ENCODE measurements at places on chromosomes 4 and X.
A peak's percentile ranks its signal among the peaks of the same experiment; 100 is the strongest.

GRCh38 chrX:149570668-149571067, 16.6 kb downstream of the MAGEA9B start:
- DNase-seq: no peak

- no peak for DNase-seq
These were observed 32.9 kb downstream of the UGDH start for GRCh38 chr4:39494354-39494753.

DNA sequence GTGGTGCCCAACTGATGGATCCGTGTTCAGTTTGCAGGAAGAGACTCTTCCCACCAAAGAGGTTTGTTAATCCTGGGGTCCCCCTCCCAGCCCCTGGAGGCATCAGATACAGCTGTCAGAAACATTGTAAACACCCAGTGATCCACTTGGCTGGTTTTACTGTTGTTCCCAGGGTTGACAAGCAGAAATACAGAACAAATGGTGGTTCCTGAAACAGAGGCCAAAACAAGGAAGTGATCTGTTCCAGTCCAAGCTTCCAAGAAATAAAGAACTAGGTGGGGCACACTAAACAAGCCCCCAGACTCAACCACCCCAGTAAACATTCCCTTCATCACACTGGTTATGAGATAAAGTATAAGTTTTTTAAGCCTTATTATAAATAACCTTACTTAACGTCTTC, 1.4 kb downstream of the TMLHE start:
- DNase-seq: no peak

DNA sequence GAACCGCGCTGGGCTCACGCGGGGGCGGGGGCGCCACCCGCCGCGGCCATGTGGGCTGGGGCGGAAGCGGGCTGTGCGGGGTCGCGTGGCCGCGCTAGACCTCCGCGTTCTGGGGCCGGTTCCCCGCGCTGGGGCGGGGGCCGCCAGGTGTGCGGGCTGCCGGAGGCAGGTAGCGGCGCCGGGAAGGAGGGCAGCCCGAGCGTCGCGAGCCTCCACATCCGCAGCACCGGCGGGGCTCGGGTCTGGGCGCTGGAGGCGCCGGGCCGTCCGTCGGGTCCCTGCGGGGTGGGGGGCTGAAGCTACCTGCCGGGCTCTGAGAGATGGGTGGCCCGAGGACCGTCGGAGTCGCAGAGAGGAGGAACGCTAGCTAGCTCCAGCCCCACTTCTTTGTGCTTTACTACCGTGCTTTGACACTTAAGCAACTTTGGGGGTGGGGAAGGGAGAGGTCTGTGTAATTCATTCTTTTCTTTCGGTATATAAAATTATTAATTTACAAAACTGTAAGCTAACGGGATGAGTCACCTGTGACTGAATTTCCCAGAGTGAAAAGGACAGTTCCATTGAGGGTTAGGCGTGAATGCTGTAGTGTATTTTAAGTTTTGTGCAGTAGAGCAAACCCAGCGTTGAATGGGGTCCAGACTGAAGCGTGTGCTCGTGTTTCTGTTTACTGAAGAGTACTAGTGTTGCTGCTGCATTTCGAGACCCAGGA, 689 bp downstream of the METAP1 start:
- DNase-seq: no peak

- no peak for DNase-seq
These were observed 981.2 kb downstream of the FAM133A start for GRCh38 chrX:94655180-94655579.

GRCh38 chrX:68750316-68750715, 78.5 kb upstream of the EFNB1 start:
- no peak for DNase-seq

DNA sequence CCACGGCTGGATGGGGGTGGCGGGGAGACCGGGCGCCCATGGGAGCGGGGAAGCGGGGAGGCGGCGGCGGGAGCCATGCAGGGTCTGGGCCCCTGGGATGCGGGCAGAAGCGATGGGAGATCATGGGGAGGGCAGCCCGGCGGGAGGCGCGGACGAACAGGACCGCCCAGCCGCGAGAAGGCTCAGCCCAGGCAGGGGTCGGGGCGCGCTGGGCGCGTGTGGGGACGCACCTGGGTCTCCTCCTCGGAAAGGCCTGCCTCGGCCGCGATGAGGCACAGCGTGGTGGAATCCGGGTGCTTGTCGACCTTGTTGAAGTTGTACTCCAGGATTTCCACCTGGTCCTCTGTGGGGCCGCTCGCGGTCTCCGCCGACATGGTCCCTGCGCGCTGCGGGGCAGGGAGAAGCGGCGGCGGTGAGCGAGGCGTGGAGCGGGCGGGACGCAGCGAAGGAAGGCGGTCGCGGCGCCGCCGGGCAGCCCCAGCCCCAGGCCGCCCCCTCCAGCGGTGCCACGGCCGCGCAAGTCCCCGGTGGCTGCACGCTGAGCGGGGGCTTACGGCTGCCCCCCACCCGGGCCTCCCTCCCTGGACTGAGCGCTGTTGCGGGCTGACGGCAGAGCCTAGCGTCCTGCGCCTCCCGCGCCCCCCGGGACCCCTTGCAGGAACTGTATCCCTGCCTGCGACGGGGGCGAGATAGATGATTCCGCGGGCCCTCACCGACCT, 25.3 kb downstream of the HOPX start:
- DNase-seq: peak; percentile 8

DNA sequence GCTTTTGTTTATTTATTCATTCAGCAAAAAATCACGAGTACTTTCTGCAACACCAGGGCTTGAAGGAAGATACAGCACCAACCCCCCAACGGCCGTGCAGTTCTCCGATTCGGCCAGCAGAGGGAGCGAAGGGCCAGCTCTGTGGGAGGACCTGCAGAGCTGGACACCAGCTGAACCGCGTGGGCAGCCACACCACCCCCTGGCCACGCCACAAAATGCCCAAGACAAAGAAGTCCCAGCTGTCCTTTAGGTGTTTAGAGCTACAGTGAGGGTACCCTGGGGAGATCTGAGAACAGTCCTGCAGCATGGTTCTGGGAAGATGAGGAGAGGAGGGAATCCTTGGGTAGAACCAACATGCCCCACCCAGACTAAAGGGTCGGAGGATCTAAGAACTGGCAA, 83.1 kb downstream of the RELL1 start:
- peak; percentile 79 for DNase-seq

- no peak for DNase-seq
These were observed 31.2 kb downstream of the TMEM31 start for GRCh38 chrX:103741879-103742278.

GRCh38 chr4:47271291-47271690, 192.2 kb downstream of the COMMD8 start:
- DNase-seq: peak; percentile 41

GRCh38 chrX:120457766-120458180, 11.3 kb downstream of the LAMP2 start:
- DNase-seq: no peak

GRCh38 chrX:151896734-151897474, 15.8 kb upstream of the MAGEA4 start:
- DNase-seq: no peak
